ENCODE measurements at places on chromosomes 4 and X.

- no peak for DNase-seq
These were observed 56.1 kb downstream of the ATXN3L start for GRCh38 chrX:13263560-13264251.

DNA sequence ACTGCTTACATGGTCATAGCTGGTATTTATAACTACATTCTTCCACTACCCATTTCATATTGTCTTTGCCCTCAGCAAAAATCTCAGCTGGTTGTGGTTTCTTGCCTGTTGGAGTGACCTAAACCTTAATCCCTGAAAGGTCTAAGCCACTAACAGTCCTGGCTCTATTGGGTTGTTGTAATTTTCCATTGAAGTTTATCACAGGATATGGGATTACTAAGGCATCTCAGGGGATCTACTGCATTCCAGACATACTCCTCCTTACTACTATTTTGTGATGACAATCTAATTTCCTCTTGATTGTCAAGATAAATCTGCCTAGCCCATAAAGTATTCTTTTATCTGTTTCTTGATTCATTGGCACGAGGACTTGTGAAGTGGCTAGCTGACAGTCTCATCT, 6.2 kb upstream of the OSTC start:
- no peak for DNase-seq

- no peak for DNase-seq
These were observed at the start of gene SHROOM2 for GRCh38 chrX:9785944-9786797. Gene SHROOM2, plus strand, starts transcription at chrX:9786429. Its CDS starts 117 bp downstream, at chrX:9786546.

DNA sequence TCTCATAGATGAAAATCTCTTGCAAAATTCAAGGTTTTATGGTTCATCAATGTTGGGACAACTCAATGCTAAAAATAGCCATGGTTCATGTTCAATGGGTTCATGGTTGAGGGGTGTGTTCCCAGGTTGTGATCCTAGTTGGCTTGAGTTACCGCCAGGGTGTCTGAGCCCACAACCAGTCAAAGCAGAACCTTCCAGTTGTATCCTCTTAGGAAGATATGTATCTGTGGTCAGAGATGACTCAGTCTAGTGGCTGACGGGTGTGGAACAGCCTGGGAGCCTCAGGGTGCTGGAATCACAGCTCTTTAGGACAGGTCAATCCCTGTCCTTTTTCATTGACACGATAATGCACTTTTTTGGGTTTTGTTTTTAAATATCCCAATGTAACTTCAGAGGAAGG, 192.3 kb upstream of the NR3C2 start:
- DNase-seq, result no peak

DNA sequence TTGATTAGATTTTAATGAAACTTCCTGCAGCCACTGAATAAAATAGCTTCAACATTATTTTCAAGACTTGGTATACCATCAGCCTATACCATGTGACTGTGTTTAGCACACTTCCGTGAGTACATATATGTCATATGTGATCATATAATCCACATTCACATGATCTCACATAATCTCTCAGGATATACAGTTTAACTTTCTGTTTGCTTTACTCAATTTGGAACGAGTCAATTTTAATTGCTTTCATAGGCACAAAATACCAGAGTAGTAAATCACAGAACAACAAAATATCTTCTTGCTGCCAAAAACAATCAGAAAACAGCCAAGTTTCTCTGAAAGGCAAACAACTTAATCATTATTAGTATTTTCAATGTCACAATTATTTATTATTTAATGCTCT, 731.1 kb upstream of the DIAPH2 start:
- DNase-seq, result no peak

DNA sequence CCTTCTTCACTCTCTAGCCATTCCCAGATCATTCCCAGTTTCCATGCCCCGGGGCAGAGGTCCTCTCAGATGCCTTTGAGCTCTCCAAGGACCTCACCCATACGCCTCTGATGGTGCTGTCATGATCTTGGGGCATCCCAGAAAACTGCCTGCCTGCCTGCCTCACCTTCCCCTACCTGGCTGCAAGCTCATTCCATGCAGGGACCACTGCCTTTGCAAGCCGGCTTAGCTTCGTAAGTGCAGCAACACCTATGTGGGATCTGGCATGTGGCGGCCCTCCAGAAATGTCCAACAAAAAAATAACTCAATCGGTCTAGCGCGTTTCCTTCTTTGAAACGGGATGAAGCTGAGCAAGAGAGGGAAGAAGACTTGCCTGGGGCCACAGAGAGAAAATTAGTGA, 53.0 kb downstream of the C4orf50 start:
- no peak for DNase-seq

DNA sequence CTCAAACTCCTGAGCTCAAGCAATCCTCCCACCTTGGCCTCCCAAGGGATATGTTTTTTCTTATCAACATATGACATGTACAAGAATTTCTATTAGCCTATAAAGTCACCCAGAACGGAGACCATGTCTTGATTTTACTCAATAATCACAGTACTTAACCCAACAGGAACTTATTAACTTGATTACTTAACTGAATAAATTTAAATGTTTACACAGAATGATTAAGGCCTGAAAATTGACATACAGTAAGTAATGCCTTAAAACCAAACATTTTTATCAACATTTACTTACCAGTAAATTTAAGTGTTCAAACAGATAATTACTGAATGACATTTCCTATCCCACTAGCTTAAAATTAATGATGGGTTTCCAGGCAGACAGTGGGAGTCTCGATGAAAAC, 25.4 kb downstream of the EIF4E start:
- DNase-seq, result no peak

DNA sequence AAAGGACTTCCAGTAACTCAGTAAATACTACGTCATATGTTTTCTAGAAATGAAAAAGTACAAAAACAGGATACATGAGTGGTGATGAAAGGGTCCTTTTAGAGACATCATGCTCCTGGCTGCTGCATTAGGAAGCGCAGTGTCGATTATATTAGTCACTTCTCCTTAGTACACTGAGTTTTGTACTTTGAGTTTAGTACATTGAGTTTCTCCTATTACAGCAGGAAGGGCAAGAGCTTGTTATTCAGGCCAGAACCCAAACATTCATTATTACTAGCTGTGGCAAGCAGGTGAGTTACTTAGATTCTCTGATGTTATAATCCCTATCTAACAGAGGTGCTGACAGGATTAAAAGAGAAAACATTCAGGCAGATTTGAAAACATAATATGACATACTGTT, 21.3 kb downstream of the RPGR start:
- no peak for DNase-seq

DNA sequence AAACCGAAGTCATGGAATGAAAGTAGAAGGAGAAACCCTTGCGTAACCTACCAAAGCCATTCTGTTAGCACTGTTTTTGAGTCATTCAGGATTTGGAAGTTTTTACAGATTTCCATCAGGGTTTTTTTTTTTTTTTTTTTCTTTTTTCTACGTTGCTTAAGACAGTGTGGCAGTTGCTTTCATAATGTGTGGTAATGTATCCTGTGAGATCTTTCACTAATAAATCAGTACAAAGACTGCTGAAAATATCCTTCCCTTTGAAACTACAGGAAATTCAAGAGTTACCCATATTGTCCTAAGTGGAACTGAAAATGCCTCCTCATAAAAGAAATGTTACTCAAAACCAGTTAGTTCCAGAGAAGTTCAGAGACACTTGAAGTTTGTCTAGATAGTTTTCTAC, 137.8 kb downstream of the RAPGEF2 start:
- DNase-seq, result no peak

DNA sequence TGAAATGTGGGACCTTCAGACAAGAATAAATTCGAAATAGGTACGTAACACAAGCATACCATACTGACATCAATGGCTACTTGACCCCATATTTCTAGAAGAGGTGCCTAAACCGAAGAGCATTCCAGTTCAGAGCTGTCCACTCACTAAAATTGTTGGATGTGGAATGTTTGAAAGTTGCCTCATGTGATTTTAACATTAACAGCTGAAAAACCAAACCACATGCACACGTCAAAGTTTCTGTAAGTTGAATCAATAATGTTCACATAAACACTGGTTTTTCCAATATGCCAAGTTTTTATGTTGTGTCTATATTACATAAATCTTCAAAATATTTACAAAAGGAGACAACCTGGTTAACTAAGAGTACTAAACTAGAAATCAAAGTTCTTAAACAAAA, 3.5 kb downstream of the UBE2D3 start:
- no peak for DNase-seq

GRCh38 chr4:24856586-24856985, 56.3 kb downstream of the CCDC149 start:
- DNase-seq, result no peak

GRCh38 chr4:78780093-78780492, 3.9 kb downstream of the BMP2K start:
- no peak for DNase-seq

DNA sequence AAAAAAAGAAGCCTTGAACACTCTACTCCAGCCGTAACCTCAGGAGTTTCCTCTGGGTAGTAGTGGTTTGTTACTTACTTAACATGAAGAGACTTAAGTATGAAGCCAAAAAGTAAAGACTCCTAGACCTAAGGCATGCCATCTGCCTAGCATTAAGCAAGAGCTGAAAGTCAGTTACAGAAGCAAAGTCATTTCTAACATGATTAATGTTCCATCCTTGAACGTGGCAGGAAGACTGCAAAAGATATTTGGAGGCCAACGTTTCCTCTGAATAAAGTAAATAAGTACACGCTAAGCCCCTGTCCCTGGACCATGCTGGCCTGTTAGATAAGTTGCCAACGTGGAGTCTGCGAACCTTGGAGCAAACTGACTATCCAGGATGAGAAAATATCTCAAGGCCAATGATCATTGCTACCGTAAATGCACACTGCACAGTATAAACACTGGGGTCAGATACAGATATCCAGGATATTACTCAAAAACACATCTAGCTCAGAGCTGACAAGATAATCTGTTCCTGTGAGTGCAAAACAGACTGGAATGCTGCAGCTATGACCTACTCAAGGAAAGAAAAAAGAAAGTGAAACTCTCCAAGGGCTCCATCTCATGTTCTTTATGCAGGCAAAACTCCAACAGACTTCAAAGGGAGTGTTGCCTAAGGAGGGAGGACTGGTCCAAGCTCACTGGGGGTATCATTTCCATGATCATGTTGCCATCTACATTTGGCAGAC, 255.8 kb downstream of the COL25A1 start:
- DNase-seq, result no peak

DNA sequence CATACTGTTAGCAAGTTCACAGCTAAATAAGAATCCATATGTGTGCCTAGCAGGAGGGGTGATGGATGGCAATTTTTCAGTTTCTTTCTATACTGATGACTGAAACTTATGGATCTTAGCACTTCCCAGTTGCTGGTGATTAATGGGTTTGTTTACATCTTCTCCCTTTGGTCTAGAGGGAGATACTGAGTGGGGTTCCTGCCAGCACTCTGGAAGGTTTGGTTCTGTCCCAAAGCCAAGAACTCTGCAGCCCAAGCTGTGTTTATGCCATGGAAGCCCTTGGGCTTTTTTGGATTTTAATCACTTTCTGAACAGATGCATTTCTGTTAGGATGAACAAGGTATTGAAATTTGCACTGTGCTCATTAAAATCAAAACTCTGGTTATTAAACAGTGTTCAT, 43.5 kb downstream of the DDIT4L start:
- no peak for DNase-seq
